Activated CD4-positive, alpha-beta T cell treated with anti-CD3 and anti-CD28 coated beads, Interleukin-10, Interleukin-2, amounts not matched to agents 100 ng/mL and 50 ng/mL, durations not matched to agents 16 hours and 8 hours (primary cell): ENCODE measurements at places on chromosomes 1 and 21.

- DNase-seq: no peak
Measured at GRCh38 chr1:230292689-230293389, 133.3 kb downstream of the PGBD5 start.

DNA sequence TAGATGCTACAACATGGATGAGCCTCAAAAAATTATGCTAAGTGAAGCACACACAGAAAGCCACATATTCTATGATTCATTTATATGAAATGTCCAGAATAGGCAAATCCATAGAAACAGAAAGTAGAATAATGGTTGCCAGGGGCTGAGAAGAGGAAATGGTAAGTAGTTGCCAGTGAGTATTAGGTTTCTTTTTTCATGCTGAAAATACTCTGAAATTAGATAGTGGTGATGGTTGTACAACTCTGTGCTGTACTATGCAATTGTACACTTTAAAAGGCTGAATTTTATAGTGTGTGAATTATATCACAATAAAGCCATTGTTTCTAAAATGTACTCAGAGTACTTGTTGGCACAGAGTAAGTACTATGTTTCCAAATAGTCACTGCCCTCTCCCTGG is 15.5 kb upstream of the GFI1 start:
- no peak for DNase-seq

DNA sequence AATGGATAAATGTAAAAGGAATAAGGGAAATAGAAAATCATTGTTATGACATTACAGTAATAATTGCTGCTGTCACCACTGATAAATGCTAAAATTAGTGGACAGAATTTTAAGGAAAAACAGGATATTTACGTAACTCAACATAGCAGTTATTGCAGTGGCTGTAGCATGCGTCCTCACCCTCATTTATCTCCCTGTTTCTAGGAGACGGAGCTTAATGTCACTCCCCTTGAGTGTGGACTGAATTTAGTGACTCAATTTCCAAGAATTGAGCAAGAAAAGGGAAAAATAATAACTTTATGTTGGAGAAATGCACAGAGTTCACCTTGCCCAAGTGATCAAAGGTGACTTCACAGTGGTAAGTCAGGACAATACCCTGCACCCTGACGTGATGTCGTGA is 33.3 kb upstream of the COL18A1 start:
- no peak for DNase-seq

- peak; percentile 62 for DNase-seq
Measured at GRCh38 chr1:22673486-22674409, 20.7 kb downstream of the C1QB start.

DNA sequence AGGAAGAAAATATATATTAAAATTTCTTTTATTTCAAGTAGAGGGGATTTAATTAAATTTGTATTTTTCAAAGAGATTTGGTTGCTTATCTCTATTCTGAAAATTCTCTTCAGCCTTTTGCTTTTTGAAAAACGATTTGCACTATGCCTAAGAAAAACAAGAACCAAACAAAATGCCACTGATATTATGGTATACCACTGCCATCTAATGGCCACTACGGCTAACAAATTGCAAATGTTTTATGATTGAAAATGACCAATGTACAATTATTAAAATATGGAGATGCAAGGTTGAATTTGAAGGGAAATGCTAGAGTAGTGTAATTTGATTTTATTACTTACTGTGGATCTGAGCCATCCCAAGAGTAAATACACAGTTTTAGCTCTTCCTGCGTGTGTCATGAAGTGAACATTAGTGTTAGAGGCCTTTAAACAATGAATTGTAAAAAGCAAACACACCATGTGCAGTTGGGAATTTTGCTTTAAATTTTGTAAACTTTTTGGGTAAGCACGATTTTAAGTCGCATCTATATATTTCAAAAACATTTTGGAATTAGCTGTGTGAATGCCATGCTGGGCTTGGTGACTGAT is 137.4 kb upstream of the USP25 start:
- DNase-seq: peak; percentile 28

- no peak for DNase-seq
Measured at GRCh38 chr21:41321211-41321907, 4.8 kb downstream of the FAM3B start.

- peak; percentile 44 for DNase-seq
Measured at GRCh38 chr1:8701794-8702471, 115.5 kb downstream of the RERE start.

GRCh38 chr1:167517535-167518330 is 596 bp downstream of the CD247 start:
- DNase-seq: peak; percentile 92

GRCh38 chr1:240091614-240092300 is at the start of gene FMN2:
Gene FMN2, plus strand, starts transcription at chr1:240091883. Its CDS starts 227 bp downstream, at chr1:240092110.
- DNase-seq: peak; percentile 17

- no peak for DNase-seq
Measured at GRCh38 chr1:215794156-215794555, 227.1 kb downstream of the KCTD3 start.

DNA sequence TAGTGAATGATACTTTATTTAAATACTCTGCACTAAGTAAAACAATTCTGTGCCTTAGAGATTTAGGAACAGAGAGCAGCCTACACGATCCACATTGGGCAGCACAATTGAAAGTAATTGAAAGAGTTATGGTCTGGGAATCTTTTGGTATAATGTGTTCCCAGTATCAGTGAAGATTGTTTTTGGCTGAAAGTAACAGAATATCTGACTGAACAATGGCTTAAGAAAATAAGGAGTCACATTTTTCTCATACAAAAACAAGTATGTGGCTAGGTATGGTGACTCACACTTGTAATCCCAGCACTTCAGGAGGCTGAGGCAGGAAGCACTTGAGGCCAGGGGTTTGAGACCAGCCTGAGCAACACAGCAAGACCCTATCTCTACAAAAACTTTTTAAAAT is 306.2 kb downstream of the NFIA start:
- DNase-seq: peak; percentile 19

DNA sequence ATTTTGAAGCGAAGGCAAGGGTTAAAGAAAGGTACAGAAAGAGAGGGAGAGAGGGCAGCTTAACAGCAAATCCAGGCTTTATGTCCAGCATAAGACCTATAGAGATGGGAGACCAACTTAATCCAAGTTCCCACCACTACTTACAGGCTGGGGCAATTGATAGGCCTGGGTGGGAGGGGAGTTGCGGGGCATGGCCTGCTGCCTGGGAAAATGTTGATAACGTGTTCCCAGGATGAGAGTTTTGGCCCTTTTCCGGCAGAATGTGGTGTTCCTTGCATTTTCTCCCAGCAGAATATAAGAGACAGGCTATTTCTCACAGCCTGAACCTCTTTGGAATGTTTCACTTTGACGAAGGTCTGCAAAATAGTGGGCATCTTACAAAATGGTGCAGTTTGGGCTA is 34.9 kb upstream of the PLA2G5 start:
- DNase-seq: no peak

- no peak for DNase-seq
Measured at GRCh38 chr21:42796327-42797062, 82.8 kb downstream of the WDR4 start.

- DNase-seq: peak; percentile 78
Measured at GRCh38 chr1:23720256-23720995, 22.8 kb upstream of the ELOA start.

GRCh38 chr1:48203287-48203900 is 19.1 kb upstream of the SLC5A9 start:
- DNase-seq: peak; percentile 37

DNA sequence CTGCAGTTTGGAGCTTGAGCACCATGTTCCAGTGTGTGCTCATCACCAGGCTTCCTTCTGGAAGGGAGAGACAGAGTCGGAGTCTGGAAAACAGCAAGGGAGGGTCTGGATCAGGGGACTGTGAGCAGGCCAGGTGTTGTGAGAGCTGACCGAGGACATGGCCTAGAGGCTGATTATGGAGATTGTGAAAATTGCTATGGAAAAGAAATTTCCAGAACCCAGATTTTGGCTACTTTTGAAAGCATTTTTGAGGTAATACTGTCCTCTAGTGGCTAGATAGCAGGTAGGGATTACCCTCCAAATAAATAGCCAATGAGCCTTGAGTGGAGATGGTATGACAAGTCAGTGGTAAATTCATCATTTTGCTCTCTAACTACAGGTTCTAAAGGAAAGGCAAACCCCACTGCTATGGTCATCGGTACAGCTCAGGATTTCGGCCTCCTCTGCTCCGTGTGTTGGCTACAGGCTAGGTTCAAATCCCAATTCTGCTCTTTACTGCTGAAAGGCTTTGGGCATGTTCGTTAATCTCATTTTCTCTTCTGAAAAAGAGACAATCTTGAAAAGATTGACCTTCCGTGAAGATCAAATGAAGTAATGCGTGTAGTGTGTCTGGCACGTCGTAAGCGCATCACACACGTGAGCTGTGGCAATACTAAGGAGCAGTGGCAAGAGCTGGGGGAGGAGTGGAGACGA is 1.0 kb upstream of the HAO2 start:
- DNase-seq: peak; percentile 7

- DNase-seq: peak; percentile 68
Measured at GRCh38 chr1:209354111-209354839, 229.2 kb upstream of the CAMK1G start.

DNA sequence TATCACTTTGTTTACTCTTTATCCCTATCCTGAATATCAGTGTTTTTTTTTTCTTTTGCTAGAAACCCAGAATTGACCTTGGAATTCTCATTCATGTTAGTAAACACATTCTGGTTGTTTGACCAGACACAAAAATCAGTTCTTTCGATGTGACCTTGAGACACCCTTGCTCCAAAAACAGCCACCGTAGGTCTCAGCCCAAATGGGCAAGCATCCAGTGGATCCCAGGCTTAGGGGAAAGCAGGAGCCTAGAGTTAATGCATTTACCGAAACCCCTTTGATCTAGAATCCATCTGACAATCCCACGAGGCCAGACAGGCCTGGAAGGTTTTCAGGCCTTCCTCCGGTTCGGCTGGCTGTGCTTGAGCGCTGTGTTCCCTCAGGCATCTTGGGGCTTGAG is 47.6 kb downstream of the IRF2BP2 start:
- no peak for DNase-seq

DNA sequence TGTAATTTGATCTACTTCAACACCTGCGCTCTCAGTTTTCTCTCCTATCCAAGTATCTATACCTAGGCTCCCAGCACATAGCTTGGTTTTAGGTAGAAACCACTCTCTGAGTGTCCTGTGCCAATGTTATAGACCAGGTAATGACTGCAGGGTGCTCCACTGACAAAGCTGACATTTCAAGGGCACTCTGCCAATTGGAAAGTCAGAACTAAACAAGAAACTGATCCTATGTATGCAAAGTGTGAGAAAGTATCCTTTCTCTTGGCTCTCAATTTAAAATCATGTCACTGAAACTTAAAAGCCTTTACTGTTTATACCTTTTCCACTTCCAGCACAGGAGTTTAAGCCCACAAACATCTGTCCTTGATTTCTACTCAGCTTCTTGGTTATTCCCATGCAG is 45.0 kb upstream of the AIM2 start:
- DNase-seq: peak; percentile 56

GRCh38 chr1:232589812-232590743 is 39.9 kb downstream of the SIPA1L2 start:
- DNase-seq: no peak

GRCh38 chr1:109773900-109774485 is 10.3 kb upstream of the EPS8L3 start:
- DNase-seq: no peak
